ENCODE measurements at places on chromosomes 1 and 21. TPM values are rescaled to one million over a fixed set of nuclear protein-coding genes. Genes with fewer than 3 reads are reported as not detected.

GRCh38 chr1:84849357-84849975 is 43.5 kb downstream of the LPAR3 start:
- DNase-seq = no peak

GRCh38 chr1:68269637-68270430 is 37.5 kb upstream of the WLS start:
- no peak for DNase-seq

Gene HPDL
- 14.3 TPM for total RNA-seq

- no peak for DNase-seq
These were observed at the start of gene GSTM3 for GRCh38 chr1:109740615-109741373. Gene GSTM3 (minus strand): TSS chr1:109741038. CDS start chr1:109740287, 751 bp downstream.

DNA sequence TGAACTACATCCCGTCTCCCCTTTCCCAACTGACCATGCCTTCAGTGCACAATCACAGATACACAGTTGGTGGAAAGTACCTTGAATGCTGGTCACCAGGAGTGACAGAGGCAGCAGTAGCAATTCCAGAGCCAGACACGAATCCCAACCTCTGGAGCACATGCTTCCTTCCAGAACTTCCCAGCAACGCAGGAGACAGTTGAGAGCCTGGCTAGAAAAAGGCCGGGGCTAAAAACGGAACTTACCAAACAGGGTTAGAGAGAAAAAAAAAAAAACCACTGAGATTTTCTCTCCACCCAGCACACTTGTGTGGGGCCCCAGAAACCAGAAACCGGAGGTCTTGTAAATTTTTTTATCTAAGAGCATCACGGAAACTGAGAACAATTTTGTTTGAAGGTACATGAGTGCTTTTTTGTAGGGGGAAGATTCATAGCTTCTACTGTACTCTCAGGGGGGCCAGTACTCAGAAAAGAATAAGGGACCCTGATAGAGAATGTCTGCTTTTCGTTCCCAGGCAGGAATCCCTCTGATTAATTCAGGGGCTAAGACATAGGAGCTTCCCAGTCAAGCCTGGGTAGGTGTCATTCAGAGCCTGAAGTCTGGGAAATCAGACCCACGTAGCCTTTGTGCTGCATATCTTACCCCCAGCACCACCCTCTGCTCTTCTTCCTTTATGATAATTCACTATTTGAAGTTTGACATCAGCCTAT is at the start of gene CD48:
Gene CD48, minus strand, starts transcription at position 221 of the 710 bp plus-strand sequence. Its CDS starts 59 bp downstream, at position 162.
- peak; percentile 65 for DNase-seq

DNA sequence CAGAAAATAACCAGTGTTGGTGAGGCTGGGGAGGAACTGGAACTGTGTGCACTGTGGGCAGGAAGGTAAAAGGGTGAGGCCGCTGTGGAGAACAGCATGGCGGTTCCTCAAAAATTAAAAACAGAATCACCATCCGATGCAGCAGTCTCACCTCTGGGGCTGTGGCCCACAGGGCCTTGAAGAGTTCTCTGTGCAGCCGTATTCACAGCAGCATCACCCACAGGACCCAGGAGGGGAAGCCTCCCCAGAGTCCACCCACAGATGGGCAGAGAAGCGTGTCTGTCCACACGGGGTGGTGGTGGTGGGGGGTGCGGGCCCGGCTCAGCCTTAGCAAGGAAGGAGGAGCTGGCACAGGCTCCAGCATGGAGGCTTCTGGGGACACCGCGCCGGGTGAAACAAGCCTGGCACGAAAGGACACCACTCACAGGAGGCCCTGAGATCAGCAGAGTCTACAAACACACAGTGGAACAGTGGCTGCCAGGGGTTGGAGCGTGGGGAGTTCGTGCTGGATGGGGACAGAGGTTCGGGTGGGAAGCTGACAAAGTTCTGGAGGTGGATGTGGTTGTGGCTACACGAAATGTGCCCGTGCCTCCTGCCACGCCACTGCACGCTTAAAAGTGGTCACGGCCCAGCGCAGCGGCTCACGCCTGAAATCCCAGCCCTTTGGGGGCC is 11.5 kb downstream of the MORN1 start:
- DNase-seq = no peak

DNA sequence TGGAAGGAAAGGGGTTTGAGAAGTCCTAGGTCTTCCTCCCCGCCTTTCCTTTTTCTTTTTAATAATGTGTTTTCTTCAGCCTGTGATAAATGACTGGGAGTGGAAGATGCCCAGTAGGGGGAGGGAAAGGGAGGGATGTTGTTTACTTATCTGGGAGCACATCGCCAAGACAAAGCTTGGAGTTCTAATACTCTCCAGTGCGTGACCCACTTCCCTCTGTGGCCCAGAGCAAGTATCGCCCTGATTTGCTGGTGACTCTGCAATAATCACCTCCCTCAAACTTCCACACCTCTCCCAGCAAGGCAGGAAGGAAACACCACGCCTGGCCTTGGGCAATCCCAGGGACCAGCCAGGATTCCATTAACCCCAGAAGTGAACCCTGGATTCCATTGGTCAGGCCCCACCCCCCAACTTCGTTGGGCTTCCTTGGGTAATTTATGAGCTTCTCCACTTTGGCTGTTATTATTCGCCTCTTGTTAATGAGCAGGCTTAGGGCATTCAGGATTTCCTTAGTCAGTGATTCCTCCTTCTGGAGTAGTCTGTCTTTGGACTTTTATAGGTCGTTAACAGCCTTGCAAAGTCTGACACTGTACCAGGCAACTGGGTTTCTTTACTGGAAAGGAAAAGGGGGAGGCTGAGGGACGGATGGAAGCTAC is 24.3 kb upstream of the GRHL3 start:
- DNase-seq = no peak

- no peak for DNase-seq
These were observed 117.9 kb downstream of the LRIG2 start for GRCh38 chr1:113190930-113191329.

DNA sequence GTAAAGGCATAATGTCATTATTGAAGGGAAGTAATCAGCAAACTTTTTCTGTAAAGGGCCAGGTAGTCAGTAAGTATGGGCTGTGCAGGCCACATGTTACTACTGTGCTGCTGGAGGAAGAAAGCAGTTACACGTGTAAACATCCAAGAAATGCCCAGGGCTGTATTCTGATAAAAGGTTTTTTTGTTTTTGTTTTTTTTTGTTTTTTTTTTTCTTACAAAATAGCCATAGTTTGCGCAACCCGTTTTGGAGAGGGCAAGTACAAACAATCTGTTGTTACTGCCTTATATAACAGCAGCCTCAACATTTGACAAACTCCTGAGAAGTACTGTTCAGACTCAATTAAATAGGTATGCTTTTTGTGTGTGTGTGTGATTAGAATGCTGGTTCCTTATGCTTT is 26.7 kb upstream of the MTMR11 start:
- no peak for DNase-seq

DNA sequence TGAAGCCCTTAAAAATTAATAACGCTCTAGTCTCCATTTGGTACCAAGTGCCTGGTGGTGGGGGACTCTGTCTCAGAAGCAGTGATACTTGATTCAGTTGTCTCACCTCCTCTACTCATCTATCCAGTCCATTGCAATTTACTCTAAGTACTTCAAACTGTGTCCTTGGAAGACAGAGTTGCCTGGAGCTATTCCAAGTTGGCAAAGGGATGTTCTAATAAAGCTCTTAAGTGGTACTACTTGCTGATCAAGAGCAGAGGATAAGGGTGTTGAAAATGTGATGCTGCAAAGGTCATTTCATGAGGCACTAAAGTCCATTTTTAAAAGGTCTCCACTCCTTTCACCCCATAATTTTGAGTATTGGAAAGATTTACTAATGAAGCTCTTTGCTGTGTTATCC is 142.2 kb downstream of the NFIA start:
- DNase-seq = no peak

DNA sequence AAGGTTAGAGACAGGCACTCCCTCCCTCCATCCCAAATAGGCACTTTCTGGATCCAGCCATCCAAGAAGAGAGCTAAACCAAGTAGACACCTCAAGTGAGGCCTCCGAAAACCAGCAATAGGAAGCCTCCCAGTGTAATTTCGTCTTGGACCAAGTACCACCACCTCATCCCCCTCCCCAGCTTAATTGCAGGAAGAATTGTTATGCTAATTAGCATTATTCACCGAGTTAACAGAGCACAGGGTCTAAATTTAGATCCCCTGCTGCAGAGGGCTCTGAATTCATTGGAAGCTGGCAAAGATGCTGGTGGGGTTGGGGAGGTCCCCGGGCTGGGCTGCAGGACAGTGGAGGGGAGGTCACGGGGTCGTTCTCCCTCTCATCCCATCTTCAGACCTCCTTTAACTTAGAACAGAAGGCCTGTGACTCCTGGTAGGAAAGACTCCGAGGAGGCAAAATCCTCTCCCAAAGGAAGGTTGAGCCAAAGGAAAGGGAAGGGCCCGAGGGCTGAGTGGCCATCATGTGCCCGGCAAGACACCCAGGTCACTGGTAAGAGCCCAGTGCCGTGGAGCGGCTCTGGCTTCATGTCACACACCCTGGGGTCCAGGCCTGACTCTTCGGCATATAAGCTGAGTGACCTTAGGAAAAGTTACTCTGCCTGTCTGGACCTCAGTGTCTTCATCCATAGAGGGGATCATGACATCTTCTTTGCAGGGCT is 209.2 kb upstream of the GRIK3 start:
- DNase-seq = no peak

DNA sequence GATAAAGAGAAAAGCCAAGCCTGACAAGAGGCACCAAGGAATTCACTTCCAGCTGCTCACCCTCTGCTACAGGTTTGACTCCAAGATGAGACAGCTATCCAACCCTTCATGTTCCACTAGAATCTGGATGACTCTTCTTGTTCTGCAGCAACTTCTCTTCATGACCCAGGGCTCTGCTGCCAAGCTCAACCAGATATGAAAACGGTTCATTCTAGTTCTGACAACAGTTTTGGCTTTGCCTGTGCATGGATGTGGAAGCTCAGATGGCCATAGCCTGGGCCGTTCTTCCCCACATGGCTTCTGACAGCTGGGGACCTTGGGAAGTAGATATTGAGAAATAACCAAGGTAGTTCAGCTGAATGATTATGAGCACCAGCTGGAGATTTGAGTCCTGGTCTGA is 13.7 kb downstream of the PI4KB start:
- no peak for DNase-seq

Gene ATP8B2
- 59.9 TPM for total RNA-seq

DNA sequence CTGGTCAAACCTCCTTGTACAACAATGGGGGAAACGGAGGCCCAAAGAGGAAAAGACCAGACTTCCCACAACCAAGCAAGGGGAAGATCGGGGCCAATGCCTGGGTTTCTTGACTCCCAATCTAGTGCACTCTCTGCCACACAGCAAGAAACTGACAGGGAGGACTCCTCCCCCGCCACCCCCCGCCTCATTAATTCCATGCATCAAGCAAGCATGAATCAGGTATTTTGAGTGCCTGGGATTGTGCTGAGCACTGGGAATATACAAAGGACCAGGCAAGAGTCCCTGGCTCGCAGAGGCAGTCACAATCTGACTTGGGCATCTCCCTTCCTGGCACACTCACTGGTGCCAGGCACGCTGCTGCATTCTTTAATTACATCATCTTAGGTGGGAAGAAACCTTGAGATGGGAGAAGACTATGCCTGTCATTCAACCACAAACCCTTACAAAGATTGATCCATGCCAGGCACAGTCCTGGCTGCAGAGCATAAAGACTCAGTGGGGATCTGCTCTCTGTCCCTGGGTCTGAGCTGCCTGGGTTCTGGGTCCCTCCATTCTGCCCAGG is 4.4 kb upstream of the KCNC4 start:
- no peak for DNase-seq

DNA sequence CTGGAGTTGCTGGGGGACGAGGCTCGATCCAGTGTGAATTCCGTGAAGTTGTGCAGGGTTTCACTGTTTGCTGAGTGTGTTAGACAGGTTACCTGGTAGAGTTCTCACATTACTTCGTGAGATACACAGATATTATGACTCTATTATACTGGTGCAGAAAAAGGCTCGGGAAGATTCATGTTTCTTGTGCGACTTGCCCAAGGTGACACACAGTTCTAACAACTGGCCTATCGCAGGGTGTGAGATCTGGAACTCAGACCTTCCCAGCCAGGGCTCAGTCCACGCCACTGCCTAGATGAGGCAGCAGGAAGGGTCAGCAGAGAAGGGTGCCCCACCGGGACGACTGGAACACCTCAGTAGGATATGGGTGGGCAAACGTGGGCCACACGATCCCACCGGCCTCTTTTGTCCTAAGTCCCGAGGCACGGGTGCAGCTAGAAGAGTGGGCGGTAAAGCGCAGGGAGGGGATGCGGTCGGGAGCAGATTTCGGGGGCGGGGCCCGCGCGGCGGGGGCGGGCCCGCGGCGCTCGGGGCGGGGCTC is 296 bp upstream of the RNPEP start:
- peak; percentile 79 for DNase-seq

Gene TMPRSS2
- total RNA-seq = not detected

Gene TRMT1L
- 28.6 TPM for total RNA-seq

GRCh38 chr1:58577654-58578030 is 590 bp upstream of the TACSTD2 start:
- no peak for DNase-seq

- no peak for DNase-seq
These were observed 152.3 kb downstream of the FCRL5 start for GRCh38 chr1:157399984-157400382.

Gene NUP210L
- total RNA-seq = 0.12 TPM

DNA sequence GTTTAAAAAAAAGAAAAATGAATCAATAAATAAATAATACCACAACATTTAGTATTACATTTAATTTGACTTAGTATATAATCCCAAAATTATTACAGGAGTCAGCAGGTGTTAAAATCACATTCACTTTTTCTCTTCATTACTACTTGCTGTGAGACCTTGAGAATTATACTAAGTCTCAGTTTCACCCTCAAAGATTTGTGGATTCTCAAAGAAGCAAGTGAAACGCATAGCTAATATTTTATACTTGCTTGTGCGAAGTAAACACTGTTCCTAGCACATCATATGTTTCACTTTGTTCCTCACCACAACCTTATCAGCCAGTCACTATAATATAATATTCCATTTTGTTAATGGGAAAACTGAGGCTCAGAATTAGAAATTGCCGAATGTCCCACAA is 4.0 kb downstream of the CLCA1 start:
- DNase-seq = no peak

GRCh38 chr1:62333441-62333840 is 14.2 kb upstream of the KANK4 start:
- no peak for DNase-seq

Gene GART
- 210 TPM for total RNA-seq

DNA sequence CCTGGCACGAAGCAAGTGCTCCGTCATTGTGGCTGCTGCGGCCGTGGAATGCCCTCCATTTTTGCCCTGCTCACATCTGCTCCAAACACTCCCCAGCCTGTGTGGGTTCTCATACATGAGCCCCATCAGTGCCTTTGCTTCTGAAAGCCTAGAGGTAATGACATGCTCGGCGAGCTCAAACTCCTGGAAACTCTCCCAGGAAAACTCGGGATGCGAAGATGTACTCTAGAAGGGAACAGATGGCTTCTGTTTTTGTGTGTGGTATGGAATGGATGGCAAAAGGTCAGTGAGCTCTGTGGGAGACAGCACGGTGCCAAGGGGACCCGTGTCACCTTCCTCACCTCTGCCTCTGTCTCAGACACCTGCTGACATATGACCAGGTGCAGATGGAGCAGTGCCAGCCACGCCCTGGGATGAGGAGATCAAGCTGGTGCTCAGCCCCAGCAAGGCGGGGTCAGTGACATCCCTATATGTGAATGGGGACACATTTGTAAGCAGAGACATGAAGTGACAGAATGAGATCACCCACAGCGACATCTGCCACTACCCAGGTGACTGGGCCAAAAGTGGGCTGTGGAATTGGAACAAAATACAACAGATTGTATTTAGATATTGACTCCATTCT is 84.1 kb upstream of the COX20 start:
- DNase-seq = no peak
